ENCODE measurements at places on chromosomes 5 and 9.

DNA sequence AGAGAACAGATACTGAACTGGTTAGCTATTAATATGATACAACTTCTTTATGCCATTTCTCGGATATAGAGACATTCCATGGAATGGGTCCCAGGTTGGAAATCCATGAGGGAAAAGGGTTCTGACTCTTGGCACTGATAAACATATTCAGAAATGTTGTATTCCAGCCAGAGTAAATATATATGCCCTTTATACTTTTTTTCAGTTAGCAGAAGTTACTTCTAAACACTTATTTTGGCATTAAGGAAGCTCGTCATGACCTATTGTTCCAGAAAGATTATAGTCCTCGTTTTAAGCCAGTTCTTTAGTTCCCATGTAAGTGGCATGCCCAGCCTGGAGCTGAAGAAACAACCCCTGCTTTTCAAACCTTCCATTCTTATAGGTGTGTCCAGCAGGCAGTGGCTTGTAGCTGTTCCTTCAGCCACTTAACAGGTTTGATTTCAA lies 181.6 kb downstream of the CD180 start:
- DNase-seq: peak; percentile 20

DNA sequence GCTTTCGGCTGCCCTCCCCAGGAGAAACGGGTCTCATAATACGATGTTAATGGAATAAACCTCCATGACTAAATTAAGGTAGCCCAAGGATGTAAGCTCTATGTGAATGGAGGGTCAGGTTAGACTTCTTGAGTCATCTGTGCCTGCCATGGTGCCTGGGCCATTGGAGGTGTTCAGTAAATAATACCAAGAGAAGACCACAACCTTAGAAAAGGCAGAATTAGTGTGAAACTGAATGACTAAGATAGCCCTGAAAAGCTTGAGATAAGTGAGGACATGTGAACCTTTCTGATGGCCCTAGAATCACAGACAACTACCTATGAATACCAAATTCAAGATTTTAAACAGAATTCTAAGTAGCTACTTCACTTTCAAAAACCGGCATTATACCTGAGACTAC lies 160.6 kb downstream of the KIAA0825 start:
- DNase-seq: no peak

GRCh38 chr5:77637170-77637997 lies 1.1 kb downstream of the OTP start:
- no peak for DNase-seq

DNA sequence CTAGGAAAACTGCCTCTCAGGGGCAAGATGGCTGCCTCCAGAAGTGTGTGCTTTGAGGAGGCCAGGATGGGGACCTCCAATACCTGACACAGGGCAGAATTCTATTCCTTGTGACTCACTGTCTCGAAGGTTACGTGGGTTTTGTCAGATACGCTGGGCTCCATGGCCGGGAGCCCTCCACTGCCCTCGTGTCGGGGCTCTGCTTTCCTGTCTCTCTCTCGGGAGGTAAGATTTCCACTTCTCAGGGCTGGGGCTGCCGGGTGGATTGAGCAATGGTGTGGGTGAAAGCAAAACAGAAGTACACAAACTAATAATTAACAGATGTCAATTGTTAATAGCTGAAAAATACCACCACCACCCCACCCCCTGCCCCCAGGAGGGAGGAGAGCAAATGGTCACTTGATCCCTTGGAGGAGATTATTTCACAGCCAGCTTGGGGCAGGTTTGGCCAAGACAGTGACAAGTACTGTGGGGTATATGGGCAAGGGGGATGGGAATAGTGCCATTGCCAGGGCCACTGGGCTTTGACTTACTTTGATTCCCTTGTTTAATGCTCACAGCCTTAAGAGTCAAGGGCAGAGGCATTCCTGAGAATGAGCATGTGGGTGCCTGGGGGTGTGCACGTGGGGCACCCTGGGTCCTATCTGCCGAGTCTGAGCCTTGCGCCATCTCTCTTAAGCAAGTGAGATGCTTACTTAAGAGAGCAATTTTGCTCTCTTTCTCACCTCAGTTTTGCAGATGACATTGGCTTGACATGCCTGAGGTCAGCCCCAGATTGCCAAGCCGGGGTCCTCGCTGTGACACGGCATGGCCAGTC lies 28.8 kb upstream of the DAB2IP start:
- no peak for DNase-seq

- no peak for DNase-seq
These were observed 58.3 kb upstream of the AFAP1L1 start for GRCh38 chr5:149213264-149213880.

GRCh38 chr5:143213231-143213850 lies 190.1 kb downstream of the NR3C1 start:
- no peak for DNase-seq

DNA sequence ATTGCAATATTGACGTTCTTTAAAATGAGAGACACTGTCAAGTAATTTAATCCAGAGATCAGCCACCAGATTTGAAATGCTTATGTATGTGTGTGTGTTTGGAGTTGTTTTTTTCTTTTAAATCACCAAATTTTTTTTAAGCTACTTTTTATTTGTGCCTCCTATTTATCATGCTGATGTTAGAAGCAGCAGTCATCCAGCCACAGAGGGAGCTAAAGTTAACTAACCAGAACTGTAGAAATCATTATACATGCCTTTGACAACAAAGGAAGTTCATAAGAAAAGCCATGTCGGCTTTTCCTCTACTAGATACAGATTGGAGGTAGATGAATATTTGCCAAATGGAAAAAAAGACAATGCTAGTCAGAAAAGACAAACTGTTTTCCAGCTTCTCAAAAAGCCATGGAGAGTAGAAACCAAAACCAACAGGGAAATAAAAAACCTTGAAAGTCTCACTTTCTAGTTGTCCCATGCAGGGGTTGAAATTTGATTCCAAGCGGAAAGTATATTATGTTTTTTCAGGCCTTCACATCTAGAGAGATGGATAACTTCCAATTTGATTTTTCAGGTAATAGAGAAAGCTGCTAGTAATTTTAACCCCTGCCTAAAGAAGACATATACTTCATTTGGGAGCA lies 4.5 kb downstream of the PURA start:
- no peak for DNase-seq

DNA sequence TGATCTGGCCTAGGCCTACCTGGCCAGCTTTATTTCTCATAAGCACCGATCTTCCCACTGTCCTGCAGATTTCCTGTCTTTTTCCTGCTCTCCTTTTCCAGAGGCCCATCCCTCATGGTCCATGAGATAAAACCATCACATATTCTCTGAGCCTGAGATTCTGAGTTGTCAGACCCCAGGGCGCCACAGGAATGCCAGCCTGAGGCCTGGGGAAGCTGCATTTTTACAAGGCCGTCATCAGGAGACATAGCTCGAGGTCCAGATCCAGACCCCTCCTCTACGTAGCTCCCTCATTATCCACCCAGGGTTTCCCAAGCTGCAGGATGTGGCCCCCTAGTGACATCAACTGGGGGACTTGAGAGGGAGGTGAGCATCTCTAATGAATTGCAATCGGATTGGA lies 204.3 kb downstream of the ATPSCKMT start:
- DNase-seq: no peak

GRCh38 chr9:133677126-133678010 lies 41.2 kb downstream of the DBH start:
- DNase-seq: no peak

GRCh38 chr9:109270971-109271925 lies 49.6 kb downstream of the EPB41L4B start:
- no peak for DNase-seq

- DNase-seq: no peak
These were observed 266.4 kb upstream of the ZNF608 start for GRCh38 chr5:125012727-125013451.

- no peak for DNase-seq
These were observed 79.4 kb downstream of the ZNF366 start for GRCh38 chr5:72427488-72428437.

DNA sequence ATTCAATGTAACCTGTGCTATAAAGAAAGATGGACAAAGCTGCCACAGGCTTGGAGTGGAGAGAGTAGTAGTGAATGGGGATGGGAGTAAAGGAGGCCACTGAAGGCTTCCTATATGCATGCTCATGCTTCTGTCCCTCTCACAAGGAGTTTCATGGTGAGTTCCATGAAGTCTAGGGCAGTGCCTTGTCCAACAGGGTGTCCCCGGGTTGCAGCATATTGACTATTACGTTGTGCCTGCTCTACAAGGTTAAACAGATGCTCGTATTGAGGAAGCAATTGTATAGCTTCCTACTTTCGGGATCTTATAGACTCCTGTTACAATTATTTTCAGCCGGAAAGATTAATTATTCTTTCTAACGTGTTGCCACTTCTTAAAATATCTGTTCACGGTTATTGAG lies 129.1 kb upstream of the PIK3R1 start:
- DNase-seq: no peak

DNA sequence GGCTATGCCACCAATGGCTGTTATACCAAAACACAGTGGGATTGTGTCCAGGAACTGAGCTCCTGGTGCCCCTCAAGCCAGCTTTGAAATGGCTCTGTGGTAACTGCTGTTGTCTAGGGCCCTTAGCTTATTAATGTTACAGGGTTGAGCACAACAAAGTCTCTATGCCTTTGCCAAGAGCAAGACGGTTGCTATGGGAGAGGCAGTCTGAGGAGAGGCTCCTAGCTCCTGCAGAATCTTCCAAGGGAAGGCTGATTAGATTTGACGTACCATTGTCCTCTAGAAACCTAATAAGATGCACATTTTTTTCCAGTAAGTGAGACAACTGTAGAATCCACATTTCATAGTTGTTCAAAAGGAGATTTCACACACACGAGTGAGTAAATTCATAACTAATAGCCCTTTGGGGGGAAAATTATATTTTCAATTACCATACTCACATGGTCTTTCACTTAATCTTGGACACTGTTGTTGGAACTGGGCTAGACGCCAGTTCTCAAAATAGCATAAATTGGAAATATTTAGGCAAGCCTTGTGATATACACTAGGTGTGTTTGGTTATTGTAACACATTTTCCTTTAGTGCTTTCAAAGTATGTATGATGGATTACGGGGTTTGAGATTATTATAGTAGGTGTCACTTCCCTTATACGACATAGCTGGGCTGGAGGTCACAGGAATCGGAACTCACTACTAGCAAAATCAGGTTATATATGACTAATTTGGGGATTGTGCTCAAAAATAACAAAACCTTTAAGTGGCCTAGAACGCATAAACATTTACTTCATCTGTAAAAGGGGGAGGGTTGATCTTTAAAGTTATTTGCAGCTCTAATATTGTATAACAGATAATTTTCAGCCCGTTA lies 186.3 kb upstream of the EGFLAM start:
- no peak for DNase-seq

GRCh38 chr5:36876965-36877666 lies 547 bp downstream of the NIPBL start:
- DNase-seq: peak; percentile 64

GRCh38 chr9:114336699-114337395 lies 7.2 kb downstream of the ORM2 start:
- DNase-seq: no peak

DNA sequence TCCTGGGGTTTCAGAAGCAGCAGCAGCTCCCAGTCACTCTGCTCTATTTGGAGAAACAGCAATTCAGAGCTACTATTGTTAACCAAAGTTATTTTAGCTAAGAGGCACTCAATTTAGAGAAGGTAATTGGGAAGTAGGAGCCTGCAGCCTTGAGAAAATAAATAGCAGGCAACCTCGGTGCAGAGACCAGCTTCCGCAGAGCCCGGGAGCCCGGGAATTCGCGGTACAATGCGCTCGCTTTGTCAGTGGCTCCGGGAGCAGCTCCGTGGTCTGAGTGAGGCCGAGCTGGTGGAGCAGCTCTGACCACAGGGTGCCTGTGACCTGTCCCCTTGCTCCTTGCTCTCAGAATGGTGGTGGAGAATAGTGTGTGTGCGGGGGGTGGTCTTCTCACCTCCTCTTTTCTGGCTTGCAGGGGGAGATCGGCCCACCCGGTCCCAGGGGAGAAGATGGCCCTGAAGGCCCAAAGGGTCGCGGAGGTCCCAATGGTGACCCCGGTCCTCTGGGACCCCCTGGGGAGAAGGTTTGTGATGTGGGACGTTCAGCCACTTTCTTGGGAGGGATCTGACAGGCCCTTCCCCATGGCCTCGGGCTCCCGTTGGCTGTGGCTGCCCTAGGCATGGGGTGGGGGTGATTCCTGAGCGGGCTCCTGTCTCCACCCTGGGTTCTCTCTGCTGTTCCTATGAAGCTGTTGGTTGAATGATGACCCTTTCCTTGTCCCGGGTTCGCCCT lies 95.9 kb upstream of the FCN2 start:
- no peak for DNase-seq

- peak; percentile 47 for DNase-seq
These were observed 138.6 kb downstream of the ARHGEF28 start for GRCh38 chr5:73764586-73764985.
